ENCODE measurements at places on chromosomes 1 and 21.

GRCh38 chr1:13550663-13551062 is 33.0 kb upstream of the PDPN start:
- no peak for DNase-seq

DNA sequence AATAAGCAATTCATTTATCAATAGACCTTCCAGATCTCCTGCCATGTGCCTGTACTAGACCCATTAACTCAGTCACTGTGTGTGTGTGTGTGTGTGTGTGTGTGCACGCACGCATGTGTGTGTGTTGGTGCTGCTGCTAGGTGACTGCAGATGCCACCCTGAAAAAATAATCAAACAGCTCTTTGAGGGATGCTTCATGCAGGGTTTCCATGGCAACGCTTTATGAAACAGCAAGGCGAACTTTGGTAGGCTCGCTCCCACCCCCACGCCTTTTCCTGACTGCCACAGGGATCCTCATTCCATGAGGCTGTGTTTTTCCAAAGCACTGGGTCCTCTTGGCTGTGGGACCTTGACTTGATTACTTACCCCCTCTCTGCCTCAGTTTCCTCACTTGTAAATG is 94.0 kb downstream of the HMGB4 start:
- DNase-seq: no peak

- DNase-seq: no peak
Observed at GRCh38 chr21:10273196-10273595, 248.2 kb upstream of the TPTE start.

DNA sequence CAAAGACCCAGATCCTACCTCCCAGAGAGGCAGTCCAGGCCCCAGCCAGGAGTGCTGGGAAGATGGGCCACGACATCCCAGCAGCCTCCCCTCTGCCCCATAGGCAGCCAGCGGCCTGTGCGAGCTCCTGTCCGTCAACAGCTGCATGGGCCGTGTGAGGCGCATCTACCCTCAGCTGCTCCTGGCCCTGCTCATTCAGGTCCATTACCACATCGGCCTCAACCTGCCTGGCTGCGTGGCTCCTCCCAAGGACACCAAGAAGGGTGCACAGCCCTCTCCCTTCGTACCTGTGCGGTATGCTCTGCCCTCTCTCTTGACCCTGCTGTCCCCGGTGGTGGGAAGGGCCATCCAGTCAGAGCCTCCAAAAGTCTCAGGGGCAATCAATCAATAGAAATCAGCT is 29.5 kb upstream of the TTC4 start:
- DNase-seq: no peak

DNA sequence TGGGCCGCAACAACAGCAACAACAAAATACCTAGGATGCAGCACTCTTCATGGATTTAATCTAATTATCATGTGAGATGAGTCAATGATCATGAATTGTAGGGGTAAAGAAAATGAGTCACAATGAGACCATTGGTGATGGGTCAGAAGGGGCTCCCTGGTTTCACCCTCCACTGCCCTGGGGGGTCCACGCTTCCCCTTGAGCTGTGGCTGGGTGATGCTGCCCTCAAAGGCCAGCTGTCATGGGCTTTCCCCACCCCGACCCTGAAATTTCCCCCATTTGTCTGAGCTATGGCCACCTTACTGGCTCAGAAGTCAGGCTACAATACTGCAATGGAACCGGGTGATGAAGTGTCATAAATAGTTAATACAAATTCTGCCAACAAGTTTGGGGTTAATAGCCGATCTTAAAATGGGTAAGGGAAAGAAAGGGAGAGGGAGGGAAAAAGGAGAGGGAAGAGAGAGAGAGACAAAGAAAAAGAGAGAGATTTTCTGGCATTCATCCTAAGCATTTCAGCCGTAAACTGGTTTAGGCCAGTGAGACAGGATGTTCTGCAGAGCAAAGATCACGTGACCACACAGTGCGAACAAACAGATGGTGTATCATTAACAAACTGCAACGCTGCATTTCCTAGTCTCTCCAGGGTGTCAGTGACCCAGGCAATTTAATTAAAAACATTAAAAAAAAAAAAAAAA is 143.4 kb upstream of the ERRFI1 start:
- peak; percentile 97 for DNase-seq

- no peak for DNase-seq
Observed at GRCh38 chr1:19156676-19157075, 53.4 kb downstream of the UBR4 start.

DNA sequence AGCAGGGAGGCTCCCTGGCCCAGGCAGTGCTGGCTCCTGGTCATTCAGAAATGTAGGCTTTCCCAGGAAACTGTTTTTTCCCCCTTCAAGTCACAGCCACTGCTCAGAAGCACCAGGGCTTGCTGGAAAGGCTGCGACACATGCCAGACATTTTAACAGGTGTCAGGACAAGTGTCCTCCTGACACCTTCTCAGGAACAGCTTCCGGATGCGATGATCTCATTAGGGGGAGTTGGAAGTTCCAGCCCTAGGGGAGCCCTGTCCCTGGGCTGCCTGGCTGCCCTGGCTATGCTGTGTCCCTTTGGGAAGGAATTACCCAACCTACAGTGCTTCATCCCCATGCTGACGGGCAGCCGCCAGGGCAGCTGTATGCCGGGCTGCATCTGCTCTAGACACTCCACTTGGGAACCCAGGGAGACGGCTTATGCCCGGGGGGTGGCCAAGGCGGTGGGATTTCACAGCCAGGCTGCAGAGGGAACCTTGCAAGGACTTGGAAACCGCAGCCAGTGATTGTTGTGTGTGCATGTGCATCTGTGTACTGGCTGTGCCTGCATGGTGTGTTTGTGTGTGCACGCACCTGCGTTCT is 41.8 kb downstream of the AJAP1 start:
- DNase-seq: peak; percentile 64

GRCh38 chr1:93029317-93029716 is 49.8 kb upstream of the MTF2 start:
- DNase-seq: peak; percentile 63

DNA sequence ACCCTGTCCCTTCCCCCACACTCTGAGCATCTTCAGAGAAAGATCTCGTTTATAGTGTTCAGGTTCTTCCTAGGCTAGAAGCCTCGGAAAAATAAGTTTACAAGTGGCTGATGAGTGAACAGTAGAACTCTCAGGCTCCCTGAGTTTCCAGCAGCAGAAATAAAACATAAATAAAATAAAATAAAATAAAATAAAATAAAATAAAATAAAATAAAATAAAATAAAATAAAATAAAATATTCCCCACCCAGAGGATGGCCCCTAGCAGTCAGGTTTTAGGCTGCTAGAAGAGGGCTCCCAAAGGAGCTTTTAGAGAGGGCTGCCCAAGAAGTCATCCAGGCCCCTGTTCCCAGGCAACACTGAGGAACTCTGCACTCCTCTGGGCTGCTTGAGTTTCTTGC is 55.1 kb downstream of the KCNC4 start:
- DNase-seq: no peak

DNA sequence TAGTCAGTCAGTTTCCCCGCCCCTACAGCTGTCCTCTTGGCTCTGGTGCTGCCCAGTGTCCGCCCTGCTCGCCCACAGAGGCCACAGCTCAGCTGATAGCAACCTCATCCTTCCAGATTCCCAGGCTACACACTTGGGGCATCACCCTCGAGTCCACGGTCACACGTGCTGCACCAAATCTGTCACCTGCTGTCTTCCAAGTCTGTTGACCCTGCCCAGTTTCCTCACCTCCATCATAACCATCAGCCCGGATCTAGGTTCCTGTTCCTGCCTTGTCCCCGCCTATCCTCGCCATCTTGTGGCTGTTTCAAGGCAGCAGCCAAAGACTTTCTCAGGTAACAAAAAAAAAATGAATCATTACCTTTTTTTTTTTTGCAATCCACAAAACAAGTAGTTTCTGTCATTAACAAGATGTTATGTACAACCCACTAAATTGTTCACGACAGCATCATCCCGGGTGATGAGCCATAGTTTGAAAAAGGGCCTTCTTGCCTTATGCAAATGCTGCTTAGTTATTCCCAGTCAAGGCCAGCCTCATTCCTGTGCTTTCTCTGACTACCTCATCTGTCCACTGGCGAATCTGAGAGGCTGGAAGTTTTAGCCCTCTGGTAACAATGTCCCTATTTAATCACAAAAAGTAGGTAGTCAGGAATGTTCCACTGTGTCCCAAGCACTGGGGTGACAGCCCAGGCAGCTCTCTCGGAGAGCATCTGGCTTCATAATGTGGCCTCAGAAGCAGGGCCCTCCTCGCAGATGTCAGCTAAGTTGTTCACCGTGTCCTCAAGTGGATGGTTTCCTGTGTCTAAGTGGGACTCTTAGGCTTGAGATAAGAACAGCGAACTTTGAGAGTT is 4.9 kb upstream of the MIIP start:
- peak; percentile 55 for DNase-seq

GRCh38 chr1:205907794-205908193 is 35.5 kb downstream of the SLC26A9 start:
- DNase-seq: no peak

DNA sequence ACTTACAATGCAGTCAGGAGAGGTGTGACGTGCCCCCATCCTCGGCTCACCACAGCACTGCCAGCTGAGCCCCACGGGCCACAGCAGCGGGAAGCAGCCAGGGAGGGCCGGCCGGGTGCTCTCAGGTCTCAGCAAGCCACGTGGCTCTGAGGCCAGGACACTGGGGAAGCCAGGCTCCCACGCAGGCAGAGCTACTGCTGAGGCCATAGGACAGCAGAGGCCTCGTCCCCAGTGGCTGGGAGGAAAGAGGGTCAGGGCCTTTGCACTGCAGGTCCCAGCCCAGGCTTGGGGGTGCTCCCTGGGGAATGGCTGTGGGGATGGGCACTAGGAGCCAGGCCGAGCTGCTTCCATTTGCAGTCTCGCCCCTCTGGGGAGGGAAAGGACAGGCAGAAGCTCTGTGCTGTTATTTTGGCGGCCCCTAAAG is 5.8 kb downstream of the LRRC47 start:
- DNase-seq: no peak

DNA sequence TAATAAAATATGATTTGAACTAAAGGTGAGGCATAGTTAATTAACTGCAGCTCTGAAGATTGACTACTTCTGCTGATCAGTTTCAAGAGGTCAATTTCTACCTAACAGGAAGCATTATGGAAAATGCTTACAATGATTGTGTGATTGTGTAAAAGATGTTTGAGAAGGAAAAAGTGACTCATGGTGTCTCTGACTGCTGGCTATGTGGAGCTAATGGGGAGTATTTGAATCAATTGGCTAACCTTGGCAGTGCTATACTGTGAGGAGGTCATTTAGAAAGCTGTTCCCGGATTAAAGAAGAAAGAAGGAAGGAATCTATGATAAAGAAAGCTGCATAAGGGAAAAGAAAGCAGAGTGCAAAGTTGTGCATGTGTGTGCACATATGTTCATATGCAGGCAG is 376.5 kb downstream of the ADGRL2 start:
- no peak for DNase-seq

- peak; percentile 86 for DNase-seq
Observed at GRCh38 chr1:155080312-155081228, 1.9 kb downstream of the EFNA3 start.

DNA sequence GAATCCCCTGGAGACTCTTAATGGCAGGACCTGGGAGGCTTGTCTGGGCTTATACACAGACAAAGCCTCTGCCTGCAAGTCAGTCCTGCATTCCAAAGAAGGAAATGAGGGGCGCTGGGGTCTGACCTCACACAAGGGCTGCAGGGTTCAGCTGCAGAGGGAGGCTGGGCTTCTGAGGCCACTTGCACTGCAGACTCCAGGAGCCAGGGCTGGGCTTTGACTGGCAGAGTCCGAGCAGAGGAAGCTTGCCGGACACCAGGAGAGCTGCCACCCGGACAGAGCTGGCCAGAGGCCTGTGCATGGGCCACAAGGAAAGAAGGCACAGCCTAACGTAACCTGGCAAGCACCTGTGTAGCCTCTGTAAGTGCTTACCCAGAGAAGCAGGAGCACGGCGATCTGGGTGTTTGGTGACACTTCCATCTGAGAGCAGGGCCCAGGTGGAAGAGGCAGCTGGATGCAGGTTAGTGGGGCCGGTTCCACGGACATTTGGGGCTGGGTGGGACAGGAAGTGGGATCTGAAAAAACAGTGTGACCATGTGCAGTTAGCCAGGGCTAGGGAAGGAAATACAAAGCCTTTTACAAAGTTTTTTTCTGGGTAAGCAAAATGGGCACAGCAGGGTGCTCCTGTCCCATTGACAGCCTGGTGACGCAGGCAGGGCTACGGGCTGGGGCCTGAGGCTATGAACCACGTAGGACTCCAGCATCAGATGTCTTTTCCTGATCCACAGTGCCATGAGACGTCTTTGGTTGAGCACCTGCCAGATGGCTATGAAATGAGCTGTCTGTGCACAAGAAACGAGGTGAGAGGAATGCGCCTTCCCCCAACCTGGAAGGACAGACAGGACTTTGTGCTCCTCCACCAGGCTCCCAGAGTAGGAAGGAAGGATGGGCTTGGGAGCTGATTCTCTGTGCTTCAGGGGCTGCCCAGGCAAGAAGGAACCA is 37.3 kb upstream of the LBR start:
- peak; percentile 90 for DNase-seq

DNA sequence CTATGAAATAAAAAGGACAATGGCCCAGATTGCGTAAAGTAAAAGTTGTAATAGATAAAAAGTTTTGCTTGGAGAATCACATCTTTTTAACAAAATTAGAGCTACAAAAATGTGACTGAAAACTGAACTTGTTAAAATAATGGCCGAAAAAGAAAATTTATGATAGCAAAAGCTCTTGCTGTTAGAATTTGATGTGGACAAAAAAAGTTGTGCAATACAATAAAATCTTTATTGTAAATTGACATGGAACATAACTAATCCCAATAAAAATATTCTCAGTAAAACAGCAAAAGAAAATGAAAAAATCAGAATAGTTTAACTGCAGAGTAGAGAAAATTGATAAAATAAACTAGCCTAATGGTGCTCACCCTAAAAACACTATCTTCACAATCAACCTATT is 11.4 kb upstream of the CAMSAP2 start:
- DNase-seq: no peak

DNA sequence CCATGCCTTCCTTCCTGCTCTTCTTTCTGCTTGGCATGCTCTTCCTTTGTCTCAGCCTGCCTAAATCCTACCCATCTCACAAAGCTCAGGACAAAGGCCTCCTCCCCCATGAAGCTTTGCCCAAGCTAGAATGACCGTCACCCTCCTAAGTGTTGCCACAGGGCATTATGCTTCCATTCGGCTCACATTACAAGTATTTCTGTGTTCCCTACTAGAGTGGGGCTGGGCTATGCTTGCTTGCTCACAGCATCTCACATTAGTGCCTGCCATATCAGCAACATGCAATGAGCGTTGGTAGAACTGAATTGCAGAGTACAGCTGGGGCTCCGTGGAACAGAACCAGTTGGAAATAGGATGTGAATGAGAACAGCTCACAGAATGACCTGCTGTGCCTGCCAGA is 82.8 kb downstream of the CD58 start:
- no peak for DNase-seq

DNA sequence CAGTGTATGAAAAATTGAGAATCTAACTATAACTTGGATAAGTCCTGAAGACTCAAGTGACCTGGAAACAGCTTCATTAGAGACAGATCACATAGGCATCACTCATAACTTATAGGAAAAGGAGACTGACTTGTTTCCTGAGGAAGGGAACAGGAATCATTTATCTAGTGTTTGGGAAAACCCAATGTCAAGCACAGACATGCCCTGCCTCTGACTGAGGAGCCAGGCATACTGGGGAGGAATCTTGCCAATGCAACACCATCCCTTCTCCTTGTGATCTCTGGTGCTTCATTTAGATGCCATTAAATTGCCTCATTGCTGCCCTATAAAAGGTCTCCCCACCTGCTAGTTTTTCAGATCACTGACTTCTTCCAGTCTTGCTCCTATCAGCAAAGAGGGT is 10.3 kb downstream of the LCE4A start:
- no peak for DNase-seq

GRCh38 chr1:193181536-193181935 is 4.9 kb downstream of the B3GALT2 start:
- no peak for DNase-seq

- DNase-seq: peak; percentile 22
Observed at GRCh38 chr1:247228133-247228532, 27.7 kb upstream of the VN1R5 start.

Data from NCI-H2171 treated with DMSO at 0.1 percent for 48 hours (cell line).